ENCODE measurements at places on chromosomes 6 and 20.
A peak's percentile ranks its signal among the peaks of the same experiment; 100 is the strongest.

DNA sequence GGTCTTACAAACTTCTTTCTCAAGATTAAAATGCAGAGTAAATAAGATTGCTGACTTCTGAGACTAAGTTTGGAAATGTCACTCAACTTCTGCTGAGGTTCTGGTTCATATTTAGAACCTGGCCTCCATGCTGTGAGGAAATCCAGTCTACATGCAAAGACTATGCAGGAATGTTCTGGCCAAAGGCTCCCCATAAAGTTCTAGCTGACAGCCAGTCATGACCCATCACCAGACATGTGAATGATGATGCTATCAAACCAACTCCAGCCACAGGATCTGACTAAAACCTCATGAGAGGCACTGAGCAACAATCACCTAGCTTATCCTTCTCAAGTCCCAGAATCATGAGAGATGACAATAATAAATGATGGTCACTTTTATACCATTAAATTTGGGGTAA lies 935.1 kb upstream of the MAP3K7 start:
- H3K4me3 ChIP-seq: no peak overlapping the region
- no peaks in the 10 kb centered on the region for H3K27me3 ChIP-seq
- H3K4me1 ChIP-seq: no peaks in the 10 kb centered on the region
- no peak overlapping the region for H3K27ac ChIP-seq
- no peaks in the 10 kb centered on the region for H3K36me3 ChIP-seq
- DNase-seq: no peak

GRCh38 chr6:169176361-169176991 lies 77.2 kb downstream of the THBS2 start:
- no peak for DNase-seq
- H3K4me1 ChIP-seq: no peaks in the 10 kb centered on the region
- H3K4me3 ChIP-seq: no peak overlapping the region
- no peaks in the 10 kb centered on the region for H3K36me3 ChIP-seq

DNA sequence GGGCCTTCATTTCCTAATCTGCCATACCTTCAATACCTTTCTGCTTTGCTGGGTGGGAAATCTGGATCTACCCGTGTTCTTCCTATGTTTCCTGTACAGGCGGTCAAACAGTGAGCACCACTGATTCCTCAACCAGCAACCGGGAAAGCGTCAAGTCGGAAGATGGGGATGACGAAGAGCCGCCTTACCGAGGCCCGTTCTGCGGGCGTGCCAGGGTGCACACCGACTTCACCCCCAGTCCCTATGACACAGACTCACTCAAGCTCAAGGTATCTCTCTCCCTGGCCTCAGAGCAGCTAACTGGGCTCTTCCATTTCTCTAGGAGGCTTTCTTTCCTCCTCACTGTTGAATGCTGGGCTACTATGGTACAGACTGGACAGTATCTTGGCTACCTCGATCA lies 190.1 kb downstream of the SASH1 start:
- H3K4me3 ChIP-seq: no peak overlapping the region
- DNase-seq: no peak
- H3K27me3 ChIP-seq: no peaks in the 10 kb centered on the region

DNA sequence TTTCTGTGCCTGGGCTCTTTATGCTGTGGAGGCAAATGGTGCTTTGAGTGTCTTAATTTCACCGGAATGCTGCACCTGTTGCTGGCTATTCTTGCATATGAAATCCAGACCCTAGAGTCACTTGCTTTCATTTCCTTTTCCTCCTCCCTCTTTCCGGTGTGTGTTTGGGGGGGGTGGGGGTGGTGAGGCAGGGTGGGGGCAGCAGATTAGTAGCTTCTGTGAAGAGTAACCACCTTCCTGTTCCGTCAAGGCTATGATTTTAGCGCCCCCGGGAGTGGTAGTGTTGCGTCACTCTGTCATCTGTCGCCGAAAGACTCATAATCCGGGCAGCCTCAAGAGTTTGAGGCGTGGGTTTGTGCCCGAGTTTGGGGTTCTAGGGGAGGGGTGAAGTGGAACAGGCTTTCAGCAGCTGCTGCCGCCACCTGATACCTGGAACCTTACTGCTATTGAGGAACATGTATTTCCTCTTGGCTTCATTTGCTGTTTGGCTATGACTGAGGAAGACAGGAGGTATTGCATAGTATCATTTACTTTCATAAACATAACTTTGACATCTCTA lies 49.1 kb downstream of the UTRN start:
- peak overlapping the region; percentile 62 for H3K27ac ChIP-seq
- DNase-seq: peak; percentile 50
- no peaks in the 10 kb centered on the region for H3K27me3 ChIP-seq

DNA sequence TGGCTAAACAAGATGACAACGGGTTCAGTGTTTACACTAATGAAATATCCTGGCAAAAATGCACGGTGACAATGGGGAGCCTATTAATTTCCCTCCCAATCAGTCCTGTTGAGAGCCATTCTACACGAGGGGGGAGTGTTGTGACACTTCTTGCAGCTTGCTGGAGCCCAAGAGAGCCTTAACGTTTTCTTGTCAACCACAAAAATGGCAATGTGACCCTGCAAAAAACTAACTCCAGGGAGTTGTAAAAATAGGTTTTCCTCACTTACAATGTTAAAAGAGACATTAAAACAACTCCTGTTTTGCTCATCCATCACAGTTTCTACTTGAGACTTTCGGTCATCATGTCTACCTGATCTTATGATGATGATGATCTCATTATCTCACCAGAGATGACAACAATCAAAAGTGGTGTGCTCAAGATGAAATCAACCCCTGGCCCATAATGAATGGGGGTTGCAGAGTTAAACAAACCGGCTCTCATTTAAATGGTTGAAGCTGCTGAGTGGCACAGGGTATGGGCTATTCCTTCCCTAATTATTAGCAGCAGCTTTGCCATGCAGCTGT lies 57.9 kb downstream of the GJA10 start:
- peaks cover 64% of the 10 kb centered on the region for H3K36me3 ChIP-seq
- H3K27me3 ChIP-seq: no peaks in the 10 kb centered on the region
- H3K4me1 ChIP-seq: peaks cover 71% of the 10 kb centered on the region
- DNase-seq: no peak
- H3K4me3 ChIP-seq: peak overlapping the region; percentile 53

- no peaks in the 10 kb centered on the region for H3K36me3 ChIP-seq
- no peak overlapping the region for H3K4me3 ChIP-seq
- no peak overlapping the region for H3K27ac ChIP-seq
- H3K27me3 ChIP-seq: peaks cover 57% of the 10 kb centered on the region
- no peaks in the 10 kb centered on the region for H3K4me1 ChIP-seq
- no peak for DNase-seq
These were observed 5.6 kb upstream of the GRM4 start for GRCh38 chr6:34151321-34152041.

GRCh38 chr20:43853174-43853803 lies 61.4 kb upstream of the TOX2 start:
- no peak for DNase-seq
- H3K27ac ChIP-seq: no peak overlapping the region

GRCh38 chr6:68238097-68238601 lies 396.9 kb upstream of the ADGRB3 start:
- H3K36me3 ChIP-seq: no peaks in the 10 kb centered on the region
- DNase-seq: no peak
- no peak overlapping the region for H3K4me3 ChIP-seq
- no peaks in the 10 kb centered on the region for H3K4me1 ChIP-seq

GRCh38 chr6:15363523-15364400 lies 117.9 kb downstream of the JARID2 start:
- H3K27me3 ChIP-seq: no peaks in the 10 kb centered on the region
- H3K36me3 ChIP-seq: peaks cover 12% of the 10 kb centered on the region
- peaks cover 46% of the 10 kb centered on the region for H3K4me1 ChIP-seq

DNA sequence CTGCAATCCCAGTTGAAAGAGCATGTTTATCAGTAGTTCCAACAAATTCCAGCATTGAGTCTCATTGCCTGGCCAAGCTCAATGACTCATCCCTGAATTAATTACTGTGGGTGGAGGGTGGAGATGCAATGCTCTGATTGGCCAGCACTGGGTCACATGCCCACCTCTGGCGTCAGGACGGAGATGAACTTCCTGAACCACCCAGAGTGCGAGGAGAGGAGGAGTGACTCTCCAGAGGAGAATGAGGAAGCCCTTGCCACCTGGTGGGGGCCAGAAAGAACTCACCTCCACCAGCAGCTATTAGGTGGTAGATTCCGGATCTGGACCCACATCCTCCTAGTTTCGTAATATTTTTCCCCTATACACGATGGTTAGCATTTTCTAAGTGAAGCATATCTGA lies 283.9 kb downstream of the TBC1D7 start:
- peaks cover 7% of the 10 kb centered on the region for H3K4me1 ChIP-seq
- no peak overlapping the region for H3K27ac ChIP-seq
- no peak for DNase-seq
- H3K27me3 ChIP-seq: peaks cover 9% of the 10 kb centered on the region
- H3K36me3 ChIP-seq: no peaks in the 10 kb centered on the region

DNA sequence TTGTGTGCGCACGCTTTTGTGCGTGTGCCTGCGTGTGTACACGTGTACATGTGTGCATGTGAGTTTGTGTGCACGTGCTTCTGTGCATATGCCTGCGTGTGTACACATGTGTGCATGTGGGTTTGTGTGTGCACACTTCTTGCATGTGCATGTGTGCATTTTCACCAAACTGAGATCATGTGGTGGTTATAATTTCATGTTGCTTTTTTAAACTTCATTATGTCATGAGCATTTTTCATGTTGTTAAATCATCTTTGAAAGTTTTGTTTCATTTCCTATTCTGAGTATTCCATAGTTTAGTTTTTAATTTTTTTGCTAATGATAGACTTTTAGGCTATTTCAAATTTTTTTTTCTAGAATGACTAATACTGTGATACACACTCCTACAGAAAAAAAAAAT lies 6.4 kb upstream of the CST3 start:
- no peaks in the 10 kb centered on the region for H3K4me1 ChIP-seq
- H3K27me3 ChIP-seq: peaks cover 2% of the 10 kb centered on the region
- no peak for DNase-seq

GRCh38 chr6:119594907-119595306 lies 245.3 kb upstream of the MAN1A1 start:
- H3K36me3 ChIP-seq: peaks cover 2% of the 10 kb centered on the region
- no peak for DNase-seq
- no peak overlapping the region for H3K4me3 ChIP-seq
- H3K27ac ChIP-seq: no peak overlapping the region

- H3K27me3 ChIP-seq: peaks cover 3% of the 10 kb centered on the region
- no peak overlapping the region for H3K27ac ChIP-seq
- peaks cover 14% of the 10 kb centered on the region for H3K36me3 ChIP-seq
- peak overlapping the region; percentile 5 for H3K4me3 ChIP-seq
These were observed 45.3 kb downstream of the B4GALT5 start for GRCh38 chr20:49668181-49668877.
